ENCODE measurements at places on chromosomes 16 and 17. TPM values are rescaled to one million over a fixed set of nuclear protein-coding genes. Genes with fewer than 3 reads are reported as not detected.
A peak's percentile ranks its signal among the peaks of the same experiment; 100 is the strongest.

SIAH1 gene
- 37.4 TPM for total RNA-seq

PRAC1 gene
- not detected for total RNA-seq

DNA sequence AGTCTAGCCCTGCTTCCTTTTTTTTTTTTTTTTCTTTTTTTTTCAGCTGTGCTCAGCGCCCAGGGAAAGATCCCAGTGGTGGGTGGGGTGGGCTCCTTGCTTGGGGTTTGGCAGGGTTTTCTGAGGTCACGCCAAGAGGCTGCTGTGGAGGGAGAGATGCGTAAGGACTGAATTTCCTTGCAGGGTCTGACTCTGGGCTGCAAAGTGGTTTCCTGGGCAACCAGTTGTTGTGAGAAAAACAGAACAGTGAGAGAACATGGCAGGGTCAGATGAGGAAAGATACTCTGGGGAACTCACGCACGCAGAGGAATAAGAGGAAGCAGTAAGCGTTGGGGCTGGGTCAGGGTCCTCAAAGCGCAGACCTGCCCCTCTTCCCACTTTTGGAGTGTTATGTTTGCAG lies 119.5 kb downstream of the IRF8 start:
- DNase-seq = peak; percentile 81

- DNase-seq = peak; percentile 55
Observed at GRCh38 chr16:57669476-57670162, 1.5 kb downstream of the ADGRG3 start.

DNA sequence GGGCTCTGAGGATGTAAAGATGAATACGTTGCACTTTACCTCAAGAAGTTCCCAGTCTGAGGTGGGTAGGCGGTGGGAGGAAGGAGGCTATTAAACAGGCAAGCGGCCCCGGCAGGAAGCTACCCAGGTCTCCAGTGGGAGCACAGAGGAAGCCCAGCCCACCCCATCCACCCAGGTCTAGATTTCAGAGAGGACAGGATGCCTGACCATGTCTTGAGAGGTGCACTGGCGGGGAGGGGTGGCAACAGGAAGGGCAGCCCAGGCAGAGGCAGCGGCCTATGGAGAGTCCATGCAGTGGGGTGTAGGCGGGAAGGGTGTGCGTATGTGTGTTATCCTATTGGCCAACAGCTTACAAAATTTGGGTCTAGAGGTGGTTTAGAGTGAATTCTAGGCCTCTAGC lies 13.9 kb downstream of the SARM1 start:
- no peak for DNase-seq

DNA sequence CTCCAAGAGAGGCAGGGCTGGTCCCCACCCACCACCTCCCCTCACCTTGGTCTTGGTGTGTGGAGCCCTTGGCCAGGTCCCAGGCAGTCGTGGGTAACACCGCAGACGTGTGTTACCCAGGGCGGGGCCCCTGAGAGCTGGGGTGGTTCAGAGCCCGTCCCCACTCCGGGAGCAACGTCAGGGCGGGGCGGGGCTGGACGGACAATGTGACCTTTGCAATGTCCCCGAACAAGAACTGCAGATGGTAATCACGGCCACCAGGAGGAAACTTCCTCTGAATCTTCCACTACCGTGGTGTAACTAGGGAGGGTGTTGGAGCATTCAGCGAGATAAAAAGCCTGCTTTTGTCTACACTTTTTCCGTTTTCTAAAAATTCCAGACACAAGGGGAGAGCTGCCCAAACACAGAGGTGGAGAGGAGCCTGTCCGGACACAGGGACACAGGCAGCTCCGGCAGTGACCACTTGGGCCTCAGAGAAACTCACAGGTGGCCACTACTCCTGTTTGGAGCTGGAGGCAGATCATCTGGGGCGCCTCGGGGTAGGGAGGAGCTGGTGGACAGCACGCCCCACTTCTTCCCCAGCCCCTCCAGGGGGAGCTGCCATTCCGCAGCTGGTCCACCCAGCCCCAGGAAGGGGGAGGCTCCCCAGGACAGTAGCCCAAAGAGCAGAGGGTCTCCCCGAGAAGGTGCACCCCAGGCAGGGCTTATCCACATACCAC lies 14.2 kb upstream of the SLC38A10 start:
- peak; percentile 95 for DNase-seq

GRCh38 chr16:60107871-60108270 lies 1373.8 kb upstream of the GOT2 start:
- no peak for DNase-seq

- no peak for DNase-seq
Observed at GRCh38 chr17:27455236-27455913, 873 bp upstream of the KSR1 start.

- no peak for DNase-seq
Observed at GRCh38 chr17:79927688-79928501, 88.7 kb upstream of the CBX4 start.
